ENCODE measurements at places on chromosomes 5 and 9.

DNA sequence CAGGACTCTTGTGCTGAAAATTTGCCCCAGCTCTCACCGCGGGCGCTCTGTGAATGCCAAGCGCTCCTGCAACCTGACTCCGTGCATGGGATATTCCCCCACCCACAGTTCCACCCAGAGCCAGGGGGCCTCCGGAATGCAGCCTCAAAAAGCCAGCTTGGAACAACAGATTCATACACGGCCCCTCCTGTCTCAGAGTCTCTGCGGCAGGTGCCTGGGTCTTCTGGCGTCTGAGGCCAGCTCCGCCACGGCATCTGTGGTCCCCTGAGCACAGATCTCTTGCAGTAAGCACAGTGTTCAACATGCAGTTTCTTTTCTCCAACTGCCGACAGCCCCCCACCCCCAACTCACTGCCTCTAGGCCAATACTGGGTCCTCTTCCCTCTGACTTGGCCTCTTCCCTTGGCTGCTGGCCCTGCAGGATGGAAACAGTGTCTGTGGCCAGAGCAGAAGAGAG lies 355.7 kb upstream of the IRX2 start:
- DNase-seq, result no peak

GRCh38 chr9:136782452-136782851 lies 8.7 kb upstream of the TMEM141 start:
- no peak for DNase-seq

- no peak for DNase-seq
These were observed 18.8 kb downstream of the NR2F1 start for GRCh38 chr5:93601802-93602155.

- DNase-seq, result peak; percentile 18
These were observed 46.1 kb downstream of the ENC1 start for GRCh38 chr5:74594137-74595040.

GRCh38 chr5:116838011-116838536 lies 263.5 kb upstream of the SEMA6A start:
- DNase-seq, result no peak

DNA sequence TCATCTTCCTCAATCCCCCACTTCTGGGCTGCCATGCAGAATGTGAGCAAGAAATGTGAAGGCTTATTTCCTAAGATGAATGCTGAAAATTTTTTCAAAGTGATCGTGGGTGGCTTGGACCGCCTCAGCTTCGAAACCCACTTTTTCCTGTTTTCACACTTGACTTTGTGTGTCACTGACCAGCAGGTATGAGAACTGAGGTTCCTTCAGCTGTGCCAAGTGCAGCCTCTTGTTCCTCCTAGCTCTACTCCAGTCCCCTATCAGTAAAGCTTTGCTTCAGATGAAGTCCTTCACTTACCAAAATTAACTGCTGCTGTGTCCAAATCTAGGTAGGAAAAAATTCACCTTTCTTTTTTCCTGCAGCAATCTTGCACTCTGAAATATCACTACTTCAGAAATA lies 382.6 kb downstream of the DTWD2 start:
- DNase-seq, result no peak

DNA sequence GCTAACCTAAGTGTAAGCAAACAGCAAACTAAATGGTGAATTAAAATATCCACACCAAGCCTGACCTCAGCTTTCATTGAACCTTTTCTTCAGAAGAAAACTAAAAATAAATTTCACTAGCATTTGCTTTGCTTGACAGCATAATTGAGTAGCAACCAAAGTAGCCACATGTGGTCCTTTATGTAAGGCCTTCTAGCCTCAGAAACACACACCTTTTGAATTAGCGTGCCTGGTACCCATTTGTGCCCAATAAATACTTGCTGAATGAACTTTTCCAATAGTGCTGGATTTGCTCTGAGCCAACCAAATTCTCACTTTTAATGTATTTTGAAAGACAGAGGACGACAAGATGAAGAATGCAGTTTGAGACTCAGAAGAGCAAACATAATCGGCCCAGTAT lies 2.1 kb upstream of the NIPBL start:
- DNase-seq, result peak; percentile 8

Data from fibroblast of the aortic adventitia (primary cell).